ENCODE measurements at places on chromosomes 5 and 9.

GRCh38 chr5:56947052-56947451 lies 4.9 kb downstream of the MIER3 start:
- DNase-seq, result no peak

DNA sequence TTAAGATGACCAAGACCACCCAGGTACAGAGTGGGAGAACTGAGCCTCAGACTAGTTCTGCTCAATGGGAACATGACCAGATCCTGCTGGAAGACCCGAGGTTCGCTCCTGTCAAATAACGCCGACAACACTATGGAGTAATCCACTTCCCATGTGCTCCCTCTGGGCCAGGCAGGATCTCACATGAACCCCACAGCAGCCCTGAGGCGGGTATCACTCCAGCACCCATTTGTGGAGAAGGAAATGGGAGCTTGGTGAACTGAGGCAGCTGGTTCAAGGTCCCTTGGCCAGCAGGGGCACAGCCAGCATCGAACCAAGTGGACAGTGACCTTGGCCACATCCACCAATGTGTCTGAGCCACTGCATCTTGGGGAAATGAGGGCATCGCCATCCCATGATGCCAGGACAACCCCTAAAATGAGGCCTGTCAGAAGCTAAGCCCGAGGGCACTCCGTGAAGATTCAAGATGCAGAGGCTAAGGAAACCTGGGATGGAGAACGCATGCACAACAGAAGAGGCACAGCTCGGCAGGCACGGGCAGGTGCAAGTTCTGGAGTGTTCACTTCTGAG lies 8.5 kb downstream of the ANKS6 start:
- DNase-seq, result no peak

- DNase-seq, result peak; percentile 93
Observed at GRCh38 chr5:16539169-16539666, 73.6 kb upstream of the ZNF622 start.

DNA sequence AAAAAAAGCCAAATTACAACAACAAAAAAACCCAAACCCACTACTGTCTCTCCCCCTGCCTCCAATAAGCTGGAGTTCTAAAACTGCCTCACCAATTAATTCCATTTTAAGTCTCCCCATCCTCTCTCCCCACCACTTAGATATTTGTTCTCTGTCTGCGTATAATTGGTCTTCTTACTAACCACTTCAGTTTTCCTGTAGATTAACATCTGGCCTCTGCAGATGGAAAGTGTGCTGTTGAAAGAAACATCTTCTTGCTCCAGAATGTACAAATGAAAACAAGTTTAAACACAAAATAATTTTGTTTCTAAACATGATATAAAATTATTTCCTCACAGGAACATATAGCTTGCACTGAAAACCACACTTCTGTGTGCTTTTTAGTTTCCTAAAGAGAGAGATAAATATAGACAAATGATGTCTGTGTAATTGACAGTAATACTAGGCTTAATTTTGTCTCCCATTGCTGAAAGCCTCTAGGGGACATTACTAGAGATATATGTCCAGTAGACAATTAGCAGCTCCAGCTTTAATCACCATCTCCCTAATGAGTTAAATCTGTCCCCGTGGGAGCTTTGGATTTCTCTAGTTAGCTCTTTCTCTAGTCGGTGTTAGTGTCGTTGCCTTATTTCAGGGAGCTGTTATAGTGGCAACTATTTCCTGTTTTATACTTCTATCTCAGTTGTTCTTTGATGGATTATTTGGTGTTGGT lies 164.0 kb downstream of the ARHGAP26 start:
- DNase-seq, result no peak

- no peak for DNase-seq
Observed at GRCh38 chr9:3863686-3864085, 337.9 kb upstream of the RFX3 start.

DNA sequence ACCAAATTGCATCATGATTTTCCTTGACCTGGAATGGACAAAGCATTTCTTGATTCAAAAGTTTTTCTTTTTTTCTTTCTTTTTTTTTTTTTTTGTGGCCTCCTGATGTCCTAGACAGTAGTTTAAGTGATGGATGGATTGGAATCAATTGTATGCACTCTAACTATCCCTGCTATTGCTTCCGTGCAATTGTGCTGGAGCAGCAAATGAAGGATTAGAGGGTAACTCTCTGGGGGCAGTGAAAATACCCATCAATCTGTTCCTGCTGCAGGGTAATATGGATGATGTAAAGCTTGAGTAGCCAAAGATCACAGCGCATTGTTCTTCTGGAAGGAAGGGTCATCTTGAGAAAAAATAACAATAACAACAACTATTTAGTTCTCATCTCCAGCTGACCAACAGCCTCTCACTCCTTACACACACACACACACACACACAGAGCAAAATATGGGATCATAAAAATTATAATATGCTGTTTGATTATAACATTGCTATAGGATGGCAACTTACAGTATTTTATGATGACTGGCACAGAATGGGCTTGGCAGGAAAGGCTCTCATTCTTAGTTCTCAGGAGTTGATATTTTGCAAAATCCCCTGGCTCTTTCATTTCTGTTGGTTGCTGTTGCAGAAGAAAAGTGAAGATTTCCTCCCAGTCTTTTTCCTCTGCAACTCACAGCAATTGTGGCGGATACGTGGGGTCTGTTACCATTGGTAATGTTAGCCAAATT lies 160.9 kb upstream of the DMAC1 start:
- no peak for DNase-seq

GRCh38 chr9:94528886-94529285 lies 26.0 kb upstream of the PCAT7 start:
- no peak for DNase-seq

Data from GM04504 (cell line).